ENCODE measurements at places on chromosomes 2 and 18.
A peak's percentile ranks its signal among the peaks of the same experiment; 100 is the strongest.

GRCh38 chr2:14015113-14015630, 617.3 kb upstream of the LRATD1 start:
- no peak for DNase-seq

DNA sequence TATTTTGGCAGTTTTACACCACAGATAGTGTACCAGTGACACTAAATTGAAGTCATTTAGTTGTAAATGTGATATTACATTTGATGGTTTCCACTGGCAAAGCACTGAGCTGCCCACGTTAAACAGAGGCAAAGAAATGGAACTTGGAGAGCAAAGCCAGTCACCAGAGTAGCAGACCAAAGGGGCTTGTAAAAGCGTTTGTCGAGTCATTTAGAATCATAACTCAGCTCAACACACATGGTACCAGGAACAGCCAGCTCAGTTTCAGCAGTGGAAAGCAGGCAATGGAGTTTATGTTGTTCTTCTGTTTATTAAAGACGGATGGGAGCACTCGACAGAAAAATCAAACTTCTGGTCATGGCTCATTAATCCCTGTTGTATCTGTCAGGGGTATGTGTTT, 91.2 kb downstream of the POU3F3 start:
- DNase-seq, result no peak

GRCh38 chr2:234451852-234452625, 44.8 kb downstream of the ARL4C start:
- DNase-seq, result peak; percentile 88

- peak; percentile 58 for DNase-seq
Observed at GRCh38 chr2:196719110-196719872, 79.8 kb downstream of the CCDC150 start.

DNA sequence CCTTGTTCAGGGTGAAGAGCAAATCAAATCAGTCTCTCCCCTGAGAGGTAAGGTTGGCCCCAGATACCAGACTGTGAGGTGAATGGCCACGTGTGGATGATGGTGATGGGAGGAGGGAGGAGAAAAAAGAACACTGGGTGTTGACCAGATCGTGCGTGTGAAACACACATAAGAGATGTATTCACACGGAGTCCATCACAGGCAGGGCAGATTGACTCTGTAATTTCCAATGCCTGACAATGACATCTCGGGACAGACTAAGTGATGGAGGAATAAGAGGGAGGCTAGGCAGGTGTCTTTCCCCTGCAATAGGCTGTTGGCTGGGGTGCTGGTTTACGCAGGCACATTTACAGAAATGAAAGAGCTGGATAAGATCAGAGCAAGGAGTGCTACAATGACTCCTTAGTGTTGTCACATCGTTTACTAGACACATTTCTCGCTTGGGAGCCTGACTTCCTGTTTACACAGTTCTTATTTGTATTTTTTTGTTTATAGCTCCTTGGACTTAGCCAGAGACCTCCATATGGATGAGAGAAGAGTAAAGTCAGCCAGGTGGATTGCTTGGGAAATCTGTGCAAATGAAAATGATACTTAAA, 43.1 kb downstream of the CPO start:
- no peak for DNase-seq

GRCh38 chr2:230759481-230760167, 47.0 kb downstream of the CAB39 start:
- no peak for DNase-seq

DNA sequence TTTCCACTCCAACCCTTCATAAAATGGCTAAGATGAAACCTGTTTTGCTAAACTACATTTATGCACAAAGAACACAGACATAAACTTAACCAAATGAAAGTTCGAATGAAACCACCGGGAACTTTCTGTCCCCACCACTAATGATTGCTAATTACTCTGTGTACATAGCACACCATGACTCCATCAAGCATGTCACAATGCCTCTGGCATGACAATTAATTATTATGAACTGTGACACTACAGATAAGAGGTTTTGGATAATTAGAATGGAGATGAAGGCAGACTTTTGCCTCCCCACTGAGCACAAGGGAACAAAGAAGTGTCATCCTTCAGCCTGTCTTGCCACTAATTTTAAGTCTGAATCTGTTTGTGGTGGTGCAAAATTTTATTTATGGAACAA, 1.5 kb downstream of the DAPL1 start:
- no peak for DNase-seq

- no peak for DNase-seq
Observed at GRCh38 chr2:169771612-169772011, 27.1 kb upstream of the SSB start.

GRCh38 chr2:45649858-45650811, 1.3 kb upstream of the PRKCE start:
- peak; percentile 60 for DNase-seq

DNA sequence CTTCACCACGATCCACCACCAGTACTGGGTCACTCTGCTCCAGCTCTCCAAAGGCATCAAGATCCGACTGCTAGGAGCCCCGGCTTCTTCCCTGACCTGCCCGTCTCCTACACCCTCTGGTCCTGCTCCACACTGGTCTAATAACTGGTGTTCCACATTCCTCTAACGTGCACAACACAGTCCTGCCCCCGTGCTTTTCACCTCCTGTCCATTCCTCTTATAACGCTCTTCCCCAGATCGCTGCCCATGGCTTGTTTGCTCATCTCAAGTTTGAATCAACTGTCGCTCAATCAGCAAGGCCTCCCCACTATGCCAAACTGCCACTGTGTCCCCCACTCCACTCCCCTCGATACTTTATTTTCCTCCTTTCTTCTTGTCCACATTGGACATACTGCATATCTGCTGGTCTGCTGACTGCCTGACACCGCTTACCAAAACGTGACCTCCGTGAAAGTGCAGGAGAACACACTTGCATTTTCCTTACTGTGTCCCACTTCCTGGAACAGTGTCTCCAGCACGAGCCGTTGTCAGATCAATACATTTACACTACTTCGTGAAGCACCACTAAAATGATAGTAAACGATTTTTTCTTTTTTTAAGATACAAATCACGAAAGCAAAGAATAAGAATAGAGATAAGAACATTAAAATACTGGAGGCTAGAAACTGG, 6.5 kb downstream of the HDLBP start:
- DNase-seq, result no peak

DNA sequence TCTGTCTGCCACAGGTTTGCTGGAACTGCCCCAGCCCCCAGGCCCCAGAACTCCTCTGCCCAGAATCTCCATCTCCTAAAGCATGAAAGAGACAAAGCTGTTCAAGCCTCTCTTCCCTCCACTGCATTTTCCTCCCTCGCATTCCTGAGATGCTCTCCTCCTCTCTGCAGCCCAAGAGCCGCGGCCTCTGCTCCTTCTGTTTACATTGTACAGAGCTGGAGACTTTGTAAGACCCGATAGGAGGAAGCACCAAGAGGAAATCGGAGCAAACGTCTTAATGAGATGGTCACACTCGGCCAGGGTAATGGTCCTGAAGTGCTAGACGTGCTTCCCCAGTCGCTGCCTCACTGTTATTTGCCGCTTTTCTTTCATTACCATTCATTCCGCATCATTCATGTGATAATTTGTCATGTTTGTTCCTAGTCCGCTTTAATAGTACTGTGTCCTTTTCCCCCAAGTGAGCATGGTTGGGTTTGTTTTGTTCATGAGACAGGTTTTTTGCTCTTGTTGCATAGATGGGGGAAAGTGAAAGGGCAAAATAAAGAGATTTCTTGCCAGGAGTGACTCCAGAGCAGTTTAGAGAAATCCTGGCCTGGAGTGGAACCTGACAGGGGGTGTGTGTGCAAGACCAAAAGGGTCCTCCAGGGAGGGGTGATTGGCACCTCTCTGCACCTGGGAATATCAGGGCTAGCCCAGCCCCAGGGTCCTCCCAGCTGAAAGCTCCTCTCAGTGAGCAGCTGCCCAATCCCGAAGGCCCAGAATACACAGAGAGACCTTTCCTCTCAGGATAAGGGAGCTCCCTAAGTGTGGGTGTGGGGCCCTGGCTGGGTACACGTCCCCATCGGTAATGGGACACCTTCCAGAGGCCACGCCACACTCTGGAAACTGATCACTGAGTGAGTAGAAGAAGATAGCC, 44.9 kb upstream of the ID2 start:
- DNase-seq, result peak; percentile 68

- no peak for DNase-seq
Observed at GRCh38 chr2:47598476-47598875, 184.5 kb upstream of the MSH6 start.

DNA sequence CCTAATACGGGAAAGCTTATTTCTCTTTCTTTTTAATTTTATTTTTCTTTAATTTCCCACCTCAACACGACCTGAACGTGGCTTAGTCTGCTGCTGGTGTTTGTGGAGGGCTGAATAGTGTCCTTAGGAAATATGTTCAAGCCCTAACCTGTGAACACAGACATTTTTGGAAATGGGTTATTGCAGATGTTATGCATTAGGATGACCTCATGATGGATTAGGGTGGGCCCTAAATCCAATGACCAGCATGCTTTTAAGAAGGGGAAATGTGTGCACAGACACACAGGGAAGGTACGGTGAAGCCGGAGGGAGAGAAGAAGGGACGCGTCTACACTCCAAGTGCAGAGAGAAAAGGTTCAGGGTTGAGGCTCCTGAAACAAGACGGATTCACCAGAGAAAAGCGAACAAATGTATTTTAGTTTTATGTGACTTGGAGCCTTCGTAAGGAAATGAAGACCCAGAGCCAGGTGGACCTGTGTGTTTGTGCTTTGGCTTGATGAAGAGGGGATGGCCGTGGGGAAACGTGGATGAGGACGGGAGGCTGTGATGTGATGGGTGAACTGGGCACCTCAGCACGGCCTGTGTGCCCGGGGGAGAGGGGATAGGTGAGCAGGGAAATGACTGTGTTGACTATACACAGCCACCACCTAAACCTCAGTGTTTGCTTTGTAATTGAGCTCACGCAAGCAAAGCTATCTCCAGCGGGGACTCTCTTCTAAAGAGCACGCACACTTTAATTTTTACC, 37.5 kb downstream of the RTP5 start:
- no peak for DNase-seq

DNA sequence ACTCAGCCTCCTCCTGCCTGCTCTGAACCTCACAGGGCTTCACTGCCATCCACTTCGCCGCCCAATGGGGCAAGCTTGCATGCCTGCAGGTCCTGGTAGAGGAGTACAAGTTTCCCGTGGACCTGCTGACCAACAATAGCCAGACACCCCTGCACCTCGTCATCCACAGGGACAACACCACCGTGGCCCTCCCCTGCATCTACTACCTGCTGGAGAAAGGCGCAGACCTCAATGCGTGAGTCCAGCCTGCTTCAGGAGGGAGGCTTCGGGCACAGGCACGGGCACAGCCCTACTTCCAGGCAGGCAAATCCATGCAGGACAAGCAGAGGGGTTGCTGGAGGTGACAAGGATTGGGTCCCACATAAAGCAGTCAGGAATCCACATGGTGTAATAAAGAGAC, 1.2 kb downstream of the ANKRD53 start:
- no peak for DNase-seq

DNA sequence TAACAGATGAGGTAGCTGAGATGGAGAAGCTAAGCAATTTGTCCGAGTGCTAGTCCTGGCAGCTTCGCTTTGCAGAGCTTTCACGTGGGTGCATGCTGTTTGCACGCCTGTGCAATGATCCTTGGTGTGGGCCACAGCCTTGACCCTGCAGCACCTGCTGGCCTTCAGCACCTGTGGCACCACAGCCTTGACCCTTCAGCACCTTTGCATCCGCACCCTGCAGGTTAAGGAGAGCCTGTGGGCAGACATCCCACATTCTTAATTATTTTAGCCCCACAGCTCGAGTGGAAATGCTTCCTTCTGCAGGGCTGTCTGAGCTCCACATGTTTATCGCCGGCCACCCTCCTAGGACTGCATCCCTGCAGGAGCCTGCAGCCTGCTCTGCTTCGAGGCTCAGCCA, 19.3 kb downstream of the NCK2 start:
- no peak for DNase-seq

GRCh38 chr2:201433394-201433995, 17.8 kb downstream of the TRAK2 start:
- no peak for DNase-seq

DNA sequence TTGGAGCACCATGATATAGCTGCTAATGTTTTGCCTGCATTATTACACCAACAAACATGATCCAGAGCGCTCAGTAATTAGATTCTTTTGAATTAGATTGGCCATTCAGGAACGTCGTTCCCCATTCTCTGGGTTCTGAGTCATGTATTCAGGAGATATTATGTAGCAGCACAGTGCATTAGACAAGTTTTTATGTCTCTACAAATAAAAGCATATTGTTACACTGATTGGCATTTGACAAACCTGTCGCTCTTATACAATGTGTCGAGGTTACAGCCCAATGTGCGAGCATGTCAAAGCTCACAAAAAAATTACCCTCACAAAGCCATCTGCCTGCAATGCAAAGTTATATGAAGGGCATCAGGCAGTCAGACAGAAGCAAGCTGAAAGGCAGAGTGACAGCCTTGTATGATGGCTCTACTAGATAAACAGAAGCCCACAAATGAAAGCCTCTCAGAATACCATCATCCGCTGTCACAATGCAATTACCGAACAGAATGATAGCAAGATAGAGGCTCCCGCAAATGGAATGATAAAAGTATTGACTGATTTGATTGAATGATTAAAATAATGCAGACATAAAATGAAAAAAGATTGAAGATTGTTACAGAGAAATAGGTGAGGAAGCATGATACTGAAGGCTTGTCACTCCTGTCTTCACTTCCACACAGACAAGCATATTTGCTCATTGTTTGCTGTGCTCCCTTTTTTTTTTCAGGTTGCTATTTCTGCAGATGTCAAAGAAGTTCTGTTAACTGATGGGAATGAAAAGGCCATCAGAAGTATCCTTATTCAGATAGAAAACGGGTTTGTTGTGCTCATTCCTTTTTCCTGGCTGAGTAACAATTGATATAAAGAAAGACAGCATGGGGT, 234.6 kb upstream of the SIX3 start:
- no peak for DNase-seq

DNA sequence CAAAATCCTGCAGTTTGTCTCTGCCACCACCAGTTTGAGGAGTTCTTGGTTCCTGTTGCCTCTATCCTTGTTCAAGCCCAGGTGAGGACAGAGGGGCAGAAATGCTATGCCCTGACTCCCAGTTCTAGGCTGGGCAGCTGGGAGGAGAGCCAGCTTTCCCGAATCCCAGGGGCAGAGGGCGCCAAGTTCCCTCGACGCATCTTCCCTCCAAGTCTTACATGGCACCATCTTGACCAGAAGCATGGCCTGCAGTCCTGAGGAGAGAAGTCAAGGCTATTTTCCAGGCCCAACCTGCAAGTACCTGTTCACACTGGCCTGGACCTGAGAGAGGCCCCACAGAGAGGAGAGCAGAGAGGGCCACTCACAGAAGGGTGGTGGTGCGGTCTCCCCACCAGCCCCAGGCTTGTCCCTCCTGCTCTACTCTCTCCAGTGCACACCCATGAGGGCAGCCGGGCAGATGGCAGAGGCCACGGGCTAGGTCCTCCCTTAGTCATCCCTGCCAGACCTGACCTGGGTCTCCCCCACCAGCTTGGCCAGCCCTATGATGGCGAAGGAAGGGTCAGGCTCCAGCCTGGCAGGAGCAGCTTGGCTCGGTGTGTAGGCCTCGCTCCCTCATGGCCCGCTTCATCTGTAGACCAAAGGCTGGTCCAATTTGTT, 115.7 kb upstream of the MSTN start:
- no peak for DNase-seq

GRCh38 chr18:9366126-9366714, 31.6 kb downstream of the TWSG1 start:
- DNase-seq, result peak; percentile 23

GRCh38 chr2:10785260-10785659, 27.3 kb downstream of the PDIA6 start:
- DNase-seq, result no peak

- no peak for DNase-seq
Observed at GRCh38 chr2:70888923-70889715, 46.6 kb upstream of the ATP6V1B1 start.

All from EL (cell line).